Nucleus accumbens (tissue), 56 donors: ENCODE measurements at places on chromosomes 13 and 19.
A peak's percentile ranks its signal among the peaks of the same experiment; 100 is the strongest.

- no peak for DNase-seq
Observed at GRCh38 chr13:44243198-44243857, 130.3 kb upstream of the SERP2 start.

- no peak for DNase-seq
Observed at GRCh38 chr19:54035215-54036178, 28.2 kb downstream of the VSTM1 start.

DNA sequence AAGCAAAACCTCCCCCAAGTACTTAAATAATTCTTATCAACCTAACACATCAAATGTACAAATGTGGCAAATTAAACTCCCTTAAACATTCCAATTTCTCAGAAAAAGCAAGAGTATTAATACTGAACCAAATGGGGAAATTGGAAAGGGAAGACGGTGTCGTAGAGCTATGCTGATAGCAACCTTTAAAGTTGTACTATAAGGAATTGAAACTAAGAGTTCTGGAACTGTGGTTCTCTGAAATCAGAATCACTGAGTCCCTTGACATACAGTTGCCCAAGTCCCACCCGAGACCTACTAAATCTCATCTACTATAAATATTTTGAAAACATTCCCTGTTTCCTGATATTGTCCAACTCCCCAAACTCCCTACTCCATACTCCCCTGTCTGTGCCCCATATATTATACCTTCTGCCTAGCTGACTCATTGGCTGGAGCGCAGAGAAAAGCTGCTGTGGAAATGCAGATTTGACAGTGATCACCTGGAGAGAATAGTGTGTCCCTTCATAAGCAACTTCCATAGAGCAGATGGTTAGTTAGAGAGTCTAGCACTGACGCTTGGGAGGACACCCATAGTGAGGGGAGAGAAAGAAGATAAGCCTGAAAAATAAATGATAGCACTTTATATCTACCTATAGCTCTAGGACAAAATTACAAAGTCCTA, 51.4 kb upstream of the ITM2B start:
- DNase-seq: no peak

DNA sequence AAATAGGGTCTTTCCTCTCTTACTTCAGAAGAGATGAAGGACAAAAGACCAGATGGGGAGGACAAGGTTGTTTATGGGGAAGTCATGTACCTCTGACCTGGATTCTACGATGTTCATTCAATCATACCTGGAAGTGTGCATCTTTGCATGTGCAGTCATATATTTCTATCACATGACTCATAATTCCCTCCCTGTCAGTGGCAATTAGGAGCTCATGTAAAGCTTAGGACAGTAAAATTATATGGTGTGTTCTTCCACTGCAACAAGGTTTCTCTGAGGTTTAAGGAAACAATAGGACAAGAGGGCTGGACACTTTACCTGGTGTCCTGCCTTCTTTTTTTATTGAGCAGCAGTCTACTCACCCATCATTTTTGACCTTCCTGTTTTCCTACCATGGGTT, 19.8 kb downstream of the CEACAM7 start:
- no peak for DNase-seq

- DNase-seq: peak; percentile 43
Observed at GRCh38 chr13:100630555-100630954, 42.0 kb upstream of the GGACT start.
